ENCODE measurements at places on chromosomes 2 and 18.
A peak's percentile ranks its signal among the peaks of the same experiment; 100 is the strongest.

- no peak for DNase-seq
These were observed 129.8 kb upstream of the TANK start for GRCh38 chr2:161030260-161031063.

DNA sequence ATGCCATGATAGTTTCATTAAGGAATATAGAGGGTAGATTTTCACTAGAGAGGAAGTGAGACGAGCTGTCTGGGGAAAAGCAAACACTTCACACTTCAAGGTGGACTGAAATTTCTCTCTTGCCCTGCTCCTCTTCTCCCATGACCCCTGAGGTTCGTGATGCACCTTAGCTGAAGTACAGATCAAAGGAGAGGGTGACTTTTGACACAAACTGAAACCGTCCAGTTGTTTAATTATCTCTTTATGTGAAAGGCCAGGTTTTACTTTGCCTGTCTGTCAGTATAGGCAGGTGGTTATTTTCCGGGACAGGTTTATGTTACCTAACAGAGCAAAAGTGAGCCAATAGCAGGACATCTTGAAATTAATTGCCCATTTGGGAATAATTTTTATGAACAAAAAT is 41.0 kb upstream of the FOXI3 start:
- DNase-seq: no peak

DNA sequence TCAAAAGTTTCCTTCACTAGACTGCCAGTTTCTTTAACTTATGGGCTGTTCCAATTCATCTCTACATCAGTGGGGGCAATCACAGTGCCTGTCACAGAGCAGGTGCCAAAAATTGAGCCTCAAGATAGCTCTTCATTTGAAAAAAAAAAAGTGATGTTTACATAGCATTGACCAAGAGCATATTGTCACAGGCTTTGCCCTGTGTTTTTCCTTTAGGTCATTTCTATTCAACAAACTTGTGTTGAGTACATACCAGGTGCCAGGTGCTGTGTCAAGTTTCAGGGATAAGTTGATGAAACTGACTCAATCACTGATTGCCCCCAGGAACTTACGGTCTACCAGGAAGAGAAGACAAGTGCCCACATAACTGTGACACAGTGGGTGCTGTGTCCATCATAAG is 22.2 kb upstream of the NT5C1B start:
- no peak for DNase-seq

DNA sequence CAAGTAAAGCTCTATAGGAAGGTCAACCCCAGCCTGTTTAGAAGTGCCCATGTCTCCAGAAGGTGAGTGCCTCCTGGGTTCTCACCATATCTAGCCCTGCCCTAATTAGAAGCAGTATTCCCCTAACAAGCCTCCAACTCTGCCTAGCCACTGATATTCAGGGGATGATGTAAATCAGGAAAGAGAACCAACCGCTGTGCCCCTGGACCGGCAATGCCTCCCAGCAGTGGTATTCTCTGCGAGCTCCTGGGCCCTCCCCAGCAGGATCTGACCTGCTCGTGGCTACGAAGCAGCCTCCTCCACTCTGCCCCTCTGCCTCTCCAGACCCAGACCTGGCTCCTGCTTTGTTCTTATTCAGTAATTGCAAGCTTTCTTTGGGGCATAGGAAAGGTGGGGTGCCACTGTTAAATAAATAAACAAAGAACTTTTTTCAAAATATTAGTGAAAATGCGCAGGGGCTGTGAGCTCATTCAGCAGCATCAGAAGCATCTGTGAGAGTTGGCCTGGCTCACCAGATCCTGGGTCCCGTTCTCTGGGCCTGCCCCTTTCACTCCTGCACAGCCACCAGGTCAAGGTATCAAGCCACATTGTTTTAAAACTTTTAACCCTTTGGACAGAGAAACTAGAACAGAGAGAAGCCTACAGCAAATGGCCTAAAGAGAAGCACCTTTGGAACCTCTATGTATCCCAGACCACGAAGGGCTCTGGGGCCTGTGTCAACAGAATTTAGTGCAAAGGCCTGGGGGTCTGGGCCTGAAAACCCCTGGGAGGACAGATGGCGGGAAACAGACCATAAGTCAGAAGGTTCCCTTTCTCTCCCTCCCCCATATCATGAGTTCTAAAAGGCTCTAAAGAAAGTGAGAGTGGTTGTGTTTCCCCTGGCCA is 11.9 kb downstream of the MREG start:
- no peak for DNase-seq

- peak; percentile 78 for DNase-seq
These were observed 1.8 kb upstream of the SATB2 start for GRCh38 chr2:199459286-199460100.
